A172 (cell line): ENCODE measurements at places on chromosomes 3 and 15.

DNA sequence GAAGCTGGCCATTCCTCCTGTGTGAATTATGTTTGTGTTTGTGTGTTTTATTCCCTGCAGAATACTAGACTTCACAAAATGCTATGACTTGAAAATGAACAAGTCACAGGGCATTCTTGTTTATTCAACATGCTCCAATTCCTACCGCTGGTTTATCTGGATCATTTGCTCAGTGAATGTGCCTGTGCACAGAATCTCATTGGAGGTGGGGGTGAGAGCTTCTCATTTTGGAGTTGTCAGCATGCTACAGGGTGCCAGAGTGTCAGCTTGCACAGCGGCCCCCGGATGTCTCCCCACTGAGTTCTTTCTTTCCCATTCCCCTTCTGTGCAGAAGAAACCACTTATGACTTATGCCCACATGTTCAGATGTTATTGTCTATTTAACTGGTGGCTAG lies 428.7 kb downstream of the ROBO2 start:
- no peak for DNase-seq

DNA sequence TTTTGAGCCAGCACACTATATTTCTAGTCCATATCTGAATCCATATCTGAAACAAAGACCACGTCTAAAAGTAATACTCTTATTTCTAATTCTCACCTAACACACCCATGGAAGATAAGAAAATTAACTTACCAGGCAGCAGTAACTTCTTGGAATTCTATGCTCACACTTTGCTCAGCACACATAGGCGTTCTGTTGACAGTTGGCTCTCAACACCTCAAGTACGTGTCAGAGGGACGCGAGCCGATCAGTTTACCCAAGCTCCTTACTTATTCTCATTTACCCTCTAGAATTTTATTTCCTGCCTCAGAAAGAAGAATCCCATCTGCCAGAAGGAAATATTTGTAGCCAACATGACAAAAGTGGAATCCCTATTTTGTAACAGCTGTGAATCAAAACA lies 911.9 kb downstream of the FHIT start:
- DNase-seq = no peak

DNA sequence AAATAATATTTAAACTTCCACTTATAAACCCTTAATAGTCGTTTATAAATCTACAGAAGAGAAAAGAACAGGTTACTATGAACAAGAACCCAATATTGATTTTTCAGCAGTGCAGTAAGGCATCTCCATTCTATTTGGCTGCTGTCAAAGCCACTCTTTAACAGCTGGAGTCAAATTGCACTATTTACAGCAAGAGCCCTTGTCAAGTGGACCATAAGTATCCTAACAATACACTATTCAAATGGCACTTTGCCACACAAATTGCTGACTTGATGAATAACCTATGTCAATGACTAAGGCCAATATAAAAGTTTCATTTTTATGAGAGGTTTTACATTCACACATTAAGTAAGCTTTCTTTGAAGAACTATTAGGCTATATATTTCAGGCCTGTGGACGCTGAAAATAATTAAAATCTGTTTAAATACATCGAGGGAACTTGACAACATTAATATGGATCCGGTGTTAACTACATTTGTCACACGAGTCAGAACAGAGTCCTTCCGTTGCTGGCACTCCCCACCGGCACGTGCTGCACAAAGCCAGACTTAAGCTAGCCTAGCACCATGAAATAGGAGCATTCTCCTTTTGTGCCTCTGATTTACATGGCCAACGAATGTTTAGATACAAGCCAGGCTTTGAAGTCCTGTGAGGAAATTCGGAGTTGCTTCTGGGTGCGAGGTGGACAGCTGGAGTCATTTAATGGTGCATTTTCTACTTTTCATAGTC lies 100.5 kb downstream of the WDR72 start:
- DNase-seq = no peak

GRCh38 chr3:30020380-30020779 lies 586.0 kb upstream of the TGFBR2 start:
- no peak for DNase-seq

DNA sequence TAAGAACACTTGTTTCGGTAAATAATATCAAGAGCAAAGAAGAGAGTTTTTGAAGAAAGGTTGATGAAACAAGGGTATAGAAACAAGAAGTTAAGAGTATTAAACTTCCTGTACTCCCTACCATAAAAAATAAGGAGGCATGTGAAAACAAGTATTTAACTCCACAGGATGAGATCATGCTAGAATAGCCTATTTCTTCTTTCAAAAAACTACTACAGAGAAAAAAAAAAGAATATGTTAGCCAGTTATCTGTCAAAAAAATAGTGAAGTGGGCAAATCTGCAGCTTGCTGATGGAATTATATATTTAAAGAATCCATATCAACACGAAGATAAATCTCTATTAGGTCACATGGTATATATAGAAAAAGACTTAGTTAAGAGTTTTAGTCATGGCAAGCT lies 33.4 kb downstream of the SETD2 start:
- DNase-seq = no peak
